ENCODE measurements at places on chromosomes 2 and 18.

DNA sequence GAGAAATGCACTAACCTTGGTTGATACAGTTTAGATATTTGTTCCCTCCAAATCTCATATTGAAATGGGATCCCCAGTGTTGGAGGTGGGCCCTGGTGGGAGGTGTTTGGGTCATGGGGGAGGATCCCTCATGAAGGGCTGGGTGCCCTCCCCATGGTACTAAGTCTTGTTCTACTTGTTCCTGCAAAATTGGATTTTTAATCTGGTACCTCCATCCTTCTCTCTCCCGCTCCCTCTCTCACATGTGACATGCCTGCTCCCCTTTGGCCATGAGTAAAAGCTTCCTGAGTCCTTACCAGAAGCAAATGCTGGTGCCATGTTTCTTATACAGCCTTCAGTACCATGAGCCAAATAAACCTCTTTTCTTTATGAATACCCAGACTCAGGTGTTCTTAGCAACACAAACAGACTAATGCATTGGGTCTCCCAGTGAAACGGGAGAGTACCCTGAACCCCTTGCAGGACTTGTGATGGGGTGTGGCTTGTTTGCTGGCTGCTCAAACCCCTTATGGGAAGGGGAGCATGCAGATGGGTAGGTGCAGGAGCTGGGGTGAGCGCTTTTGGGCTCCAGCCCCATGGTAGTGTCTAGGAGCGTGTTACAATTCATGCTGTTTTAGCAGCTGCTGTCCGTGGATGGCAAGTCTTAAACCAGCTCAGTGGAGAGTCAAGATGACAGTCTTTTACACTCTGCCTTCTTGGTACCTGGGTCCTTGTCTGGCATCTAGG, 27.2 kb downstream of the FAHD2B start:
- no peak for DNase-seq

DNA sequence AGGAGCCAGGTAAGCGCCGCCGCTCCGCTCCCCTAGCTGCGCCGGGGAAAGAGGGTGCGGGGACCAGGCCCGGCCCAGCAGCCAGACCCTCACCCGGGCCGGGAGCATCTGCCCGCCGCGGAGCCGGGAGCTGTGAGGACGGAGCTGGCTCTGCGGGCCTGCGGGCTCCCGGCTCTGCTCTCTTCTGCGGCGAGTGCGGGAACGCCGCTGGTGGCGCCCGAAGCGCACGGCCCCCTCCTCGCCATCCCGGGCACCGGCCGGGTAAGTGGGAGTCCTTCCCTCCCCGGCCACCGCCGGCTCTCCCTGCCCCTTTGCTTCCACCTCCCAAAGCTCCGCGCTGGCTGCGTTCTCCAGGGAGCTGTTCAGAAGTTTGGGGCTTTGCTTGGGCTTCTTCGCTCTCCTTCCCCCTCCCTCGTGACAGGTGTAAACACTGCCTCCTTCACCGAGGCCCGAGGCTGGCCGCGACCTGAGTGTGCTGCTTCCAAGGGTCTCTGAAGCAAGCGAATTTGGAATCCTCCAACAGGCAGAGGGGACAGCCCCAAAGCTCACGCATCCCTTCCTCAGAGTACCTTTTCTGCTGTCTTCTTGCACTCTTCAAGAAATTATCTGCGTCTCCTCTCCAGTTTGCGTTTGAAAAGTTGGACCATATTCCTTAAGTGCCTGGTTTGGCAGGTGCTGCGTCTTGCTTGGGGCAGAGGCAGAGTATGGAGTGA, 632 bp downstream of the AFTPH start:
- peak; percentile 60 for DNase-seq

DNA sequence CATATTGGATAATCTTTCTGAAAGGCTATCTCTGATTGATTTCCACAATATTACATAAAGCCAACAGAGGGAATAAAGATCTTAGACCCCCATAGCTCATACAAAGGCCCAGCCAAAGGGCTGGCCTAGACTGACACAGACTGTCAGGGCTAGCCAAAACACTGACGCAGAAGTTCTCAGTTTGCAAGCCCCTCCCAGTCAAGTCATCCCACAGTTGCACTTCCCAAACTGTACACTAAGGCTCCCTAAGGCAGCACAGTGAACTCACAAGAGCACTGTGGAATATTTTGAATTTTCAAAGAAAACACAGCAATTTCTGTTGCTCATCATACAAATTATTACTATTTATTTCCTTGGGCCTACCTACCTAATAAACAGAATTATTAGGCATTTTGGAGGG, 244.9 kb downstream of the SP3 start:
- no peak for DNase-seq

GRCh38 chr2:72291059-72291458, 143.4 kb upstream of the CYP26B1 start:
- DNase-seq: no peak

GRCh38 chr2:141329964-141330363, 800.9 kb downstream of the LRP1B start:
- no peak for DNase-seq

- no peak for DNase-seq
Measured at GRCh38 chr18:22296304-22296703, 121.4 kb downstream of the CTAGE1 start.

GRCh38 chr18:38496222-38496793, 930.7 kb upstream of the CELF4 start:
- no peak for DNase-seq

DNA sequence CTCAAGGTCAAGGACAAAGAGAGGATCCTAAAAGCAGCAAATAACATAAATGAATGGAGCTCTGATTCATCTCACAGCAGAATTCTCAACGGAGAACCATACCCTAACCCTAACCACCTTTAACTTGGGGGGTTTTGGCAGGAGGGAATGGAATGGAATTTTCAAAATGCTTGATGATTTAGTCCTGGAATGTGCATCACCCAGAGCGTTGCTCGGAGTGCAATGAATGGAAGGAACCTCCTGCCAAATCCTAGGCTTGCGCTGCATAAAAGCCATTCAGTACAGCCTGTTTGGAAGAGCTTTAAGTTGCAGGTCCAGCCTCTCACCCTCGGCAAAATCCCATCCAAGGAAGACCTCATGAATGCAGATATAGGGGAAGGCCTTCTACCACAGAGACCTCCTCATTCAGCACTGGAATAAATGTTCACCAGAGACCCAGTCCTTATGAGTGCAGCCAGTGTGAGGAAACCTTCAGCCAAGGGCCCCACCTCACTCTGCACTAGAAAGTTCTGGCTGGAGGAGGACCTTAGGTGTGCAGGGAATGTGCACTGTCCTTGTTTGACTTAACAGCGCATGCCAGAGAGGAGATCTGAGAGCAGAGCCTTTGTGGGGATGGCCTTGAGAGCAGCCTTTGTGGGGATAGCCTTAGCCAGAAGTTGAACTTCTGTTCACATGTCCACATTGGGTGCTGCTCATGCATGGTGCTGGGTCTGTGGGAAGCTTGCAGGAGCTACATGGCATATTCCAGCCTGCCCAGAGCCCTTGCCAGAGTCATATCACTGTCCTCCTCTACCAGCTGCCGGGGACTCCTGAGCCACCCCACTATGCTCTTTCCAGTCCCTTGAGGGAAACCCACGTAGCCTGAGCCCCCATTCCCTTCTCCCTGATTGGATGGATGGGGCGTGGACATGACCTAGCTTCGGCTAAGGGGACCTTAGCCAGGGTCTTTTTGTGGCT, 30.5 kb downstream of the ASB1 start:
- DNase-seq: no peak

DNA sequence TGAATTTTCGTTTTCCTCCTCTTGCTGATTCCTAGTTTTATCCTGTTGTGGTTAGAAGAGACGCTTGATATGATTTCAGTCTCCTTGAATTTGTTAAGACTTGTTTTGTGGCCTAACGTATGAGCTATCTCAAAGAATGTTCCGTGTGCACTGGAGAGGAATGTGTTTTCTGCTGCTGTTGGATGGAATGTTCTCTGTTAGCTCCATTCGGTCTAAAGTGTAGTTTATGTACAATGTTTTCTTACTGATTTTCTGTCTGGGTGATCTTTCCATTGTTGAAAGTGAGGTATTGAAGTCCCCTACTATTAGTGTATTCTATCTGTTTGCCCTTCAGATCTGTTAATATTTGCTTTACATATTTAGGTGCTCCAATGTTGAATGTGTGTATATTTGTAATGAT, 25.9 kb downstream of the COLEC11 start:
- DNase-seq: no peak

- DNase-seq: no peak
Measured at GRCh38 chr2:19706332-19706731, 195.5 kb downstream of the TTC32 start.

DNA sequence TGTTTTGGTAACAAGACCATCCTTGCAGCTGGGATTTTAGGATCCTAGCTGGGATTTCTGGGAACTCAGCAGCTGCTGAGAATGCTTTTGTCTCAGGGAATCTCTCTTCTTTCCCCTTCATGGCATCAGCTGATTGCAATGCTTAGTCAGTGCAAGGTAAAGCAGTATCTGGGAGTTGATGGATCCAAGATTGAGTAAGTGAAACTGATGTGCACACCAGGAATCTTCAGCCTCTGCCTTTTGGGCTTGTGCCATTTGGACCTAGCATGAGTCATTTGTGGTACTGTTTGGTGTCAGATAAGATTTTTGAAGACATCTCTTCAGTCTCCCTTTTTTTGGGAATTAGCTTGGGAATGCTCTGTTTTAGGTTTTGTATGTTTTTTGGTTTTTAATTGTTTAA, 363.3 kb upstream of the TFPI start:
- no peak for DNase-seq

DNA sequence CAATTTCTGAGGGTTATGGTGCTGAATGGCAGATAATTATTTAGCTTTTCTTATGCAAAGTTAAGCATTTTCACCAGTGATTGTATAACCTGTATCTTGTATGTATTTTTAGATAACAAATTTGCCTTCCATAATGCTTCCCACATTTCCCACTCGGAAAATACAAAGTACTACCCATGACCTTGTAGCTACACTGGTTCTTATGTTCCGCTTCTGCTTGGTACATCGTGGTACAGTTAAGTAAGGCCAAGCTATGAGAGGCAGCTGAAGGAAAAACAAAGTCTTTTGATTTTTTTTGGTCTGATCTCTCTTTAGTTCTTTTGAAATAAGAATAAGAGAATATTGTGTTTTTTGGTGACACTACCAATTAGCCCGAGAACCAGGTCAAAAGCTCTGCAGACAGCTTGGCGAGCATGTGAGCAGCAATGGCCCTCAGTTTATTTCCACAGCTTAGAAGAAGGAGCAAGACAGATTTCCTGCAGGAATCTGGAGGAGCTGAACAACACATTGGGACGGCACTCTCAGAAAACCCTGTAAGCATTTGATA, 26.8 kb downstream of the SH3YL1 start:
- no peak for DNase-seq

DNA sequence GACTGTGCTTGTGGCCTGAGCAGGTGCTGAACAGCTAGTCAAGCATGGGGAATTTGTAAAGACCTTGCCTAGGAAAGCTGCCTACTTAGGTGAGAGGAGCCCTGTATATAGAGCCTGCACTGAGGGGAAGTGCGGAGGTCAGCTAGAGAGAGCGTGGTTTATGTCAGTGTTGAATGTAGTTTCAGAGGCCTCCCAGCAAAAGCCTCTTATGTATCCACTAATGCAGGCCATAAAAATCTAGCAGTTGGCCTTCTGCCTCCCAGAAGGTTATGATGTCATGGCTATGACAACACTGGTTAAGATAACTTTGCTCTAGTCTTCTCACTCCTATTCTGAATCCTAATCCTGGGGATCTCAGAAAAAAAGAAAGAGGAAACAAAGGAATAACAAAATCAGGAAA, 88.9 kb downstream of the ASXL3 start:
- no peak for DNase-seq

DNA sequence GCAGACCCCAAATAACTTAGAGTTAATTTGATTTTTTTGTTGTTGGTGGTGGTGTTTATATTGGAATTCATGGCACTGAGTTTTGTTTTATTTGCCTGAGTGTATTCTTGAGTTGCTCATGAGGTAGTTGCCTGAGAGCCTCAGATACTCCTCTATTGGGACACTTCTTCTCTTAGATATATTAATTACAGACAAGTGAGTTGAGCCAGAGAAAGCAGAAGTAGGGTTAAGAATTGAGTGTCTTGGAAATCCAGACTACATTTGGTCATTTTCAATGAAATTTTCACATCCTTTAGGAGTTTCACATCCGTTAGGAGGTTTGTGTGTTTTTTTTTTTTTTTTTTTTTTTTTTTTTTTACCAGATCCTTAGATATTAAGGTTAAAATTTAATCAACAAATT, 29.0 kb downstream of the FMNL2 start:
- DNase-seq: no peak

DNA sequence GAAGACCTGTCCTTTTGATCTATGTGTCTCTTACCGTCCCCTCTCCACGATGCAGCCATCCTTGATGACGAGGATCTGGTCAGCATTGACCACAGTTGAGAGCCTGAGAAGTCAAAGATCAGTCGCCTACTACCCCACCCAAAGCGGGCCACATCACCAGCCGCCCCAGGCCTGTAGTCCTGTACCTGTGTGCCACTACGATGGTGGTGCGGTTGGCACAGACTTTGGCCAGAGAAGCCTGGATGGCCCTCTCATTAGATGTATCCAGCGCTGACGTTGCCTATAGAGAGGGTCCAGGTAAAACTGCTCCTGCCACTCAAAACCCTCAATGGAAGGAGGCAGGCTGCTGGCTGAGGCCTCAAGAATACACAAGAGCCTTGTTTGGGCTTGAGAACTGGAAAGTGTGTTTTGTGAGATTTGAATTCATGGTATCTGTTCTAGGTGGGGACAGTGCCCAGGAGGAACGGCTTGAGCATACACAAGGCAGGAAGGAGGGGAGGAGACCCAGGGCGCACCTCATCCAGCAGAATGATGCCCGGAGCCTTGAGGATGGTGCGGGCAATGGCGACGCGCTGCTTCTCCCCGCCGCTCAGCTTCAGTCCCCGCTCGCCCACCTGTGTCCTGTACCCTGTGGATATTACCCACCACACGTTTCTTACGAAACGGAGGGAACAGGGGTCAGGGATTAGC, 3.8 kb downstream of the ZFAND2B start:
- DNase-seq: no peak

DNA sequence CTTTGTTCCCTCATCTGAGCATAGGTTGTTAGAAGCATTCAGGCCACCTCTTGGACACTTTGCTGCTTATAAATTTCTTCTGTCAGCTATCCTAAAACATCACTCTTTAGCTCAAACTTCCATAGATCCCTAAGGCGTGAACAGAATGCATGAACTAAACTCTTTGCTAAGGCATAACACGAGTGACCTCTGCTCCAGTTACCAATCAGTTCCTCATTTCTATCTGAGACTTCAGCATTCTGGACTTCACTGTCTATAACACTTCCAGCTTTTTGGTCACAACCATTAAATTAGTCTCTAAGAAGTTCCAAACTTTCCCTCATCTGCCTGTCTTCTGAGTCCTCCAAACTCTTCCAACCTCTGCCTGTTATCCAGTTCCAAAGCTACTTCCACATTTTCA, 8.3 kb upstream of the VWA3B start:
- DNase-seq: no peak

DNA sequence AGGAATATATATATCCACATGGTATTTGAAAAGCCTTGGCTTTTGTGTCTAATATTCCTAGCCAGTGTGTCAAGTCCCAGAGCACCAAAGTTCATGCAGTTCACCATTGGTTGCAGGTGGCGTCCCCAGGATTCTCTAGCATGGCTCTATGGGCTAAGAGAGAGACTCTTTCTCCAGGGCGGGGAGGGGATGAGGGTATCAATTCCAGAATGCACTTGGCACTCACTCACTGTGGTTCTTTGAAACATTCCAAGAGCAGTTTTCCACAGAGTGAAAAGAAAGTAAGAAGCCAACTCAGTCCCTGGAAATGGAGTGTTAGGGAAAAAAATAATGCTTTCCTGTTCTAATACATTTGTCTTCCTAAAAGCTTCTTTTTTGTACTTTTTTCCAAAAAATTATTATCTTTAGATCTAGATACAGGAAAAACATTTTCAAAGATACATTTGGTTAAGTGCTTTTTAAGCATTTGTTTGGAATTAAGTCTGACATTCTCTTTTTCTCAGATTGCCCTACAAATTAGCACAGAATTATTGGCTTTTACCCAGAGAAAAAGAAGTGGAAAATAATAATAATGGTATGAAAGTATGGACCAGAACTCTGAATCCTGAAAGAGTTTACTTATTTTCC, 239.9 kb downstream of the PAX3 start:
- DNase-seq: no peak
